ENCODE measurements at places on chromosomes 1 and 21.
A peak's percentile ranks its signal among the peaks of the same experiment; 100 is the strongest.

- no peak for DNase-seq
Observed at GRCh38 chr1:62722796-62723195, 34.6 kb upstream of the DOCK7 start.

GRCh38 chr1:22326931-22327330 lies 124.7 kb upstream of the ZBTB40 start:
- DNase-seq = no peak

DNA sequence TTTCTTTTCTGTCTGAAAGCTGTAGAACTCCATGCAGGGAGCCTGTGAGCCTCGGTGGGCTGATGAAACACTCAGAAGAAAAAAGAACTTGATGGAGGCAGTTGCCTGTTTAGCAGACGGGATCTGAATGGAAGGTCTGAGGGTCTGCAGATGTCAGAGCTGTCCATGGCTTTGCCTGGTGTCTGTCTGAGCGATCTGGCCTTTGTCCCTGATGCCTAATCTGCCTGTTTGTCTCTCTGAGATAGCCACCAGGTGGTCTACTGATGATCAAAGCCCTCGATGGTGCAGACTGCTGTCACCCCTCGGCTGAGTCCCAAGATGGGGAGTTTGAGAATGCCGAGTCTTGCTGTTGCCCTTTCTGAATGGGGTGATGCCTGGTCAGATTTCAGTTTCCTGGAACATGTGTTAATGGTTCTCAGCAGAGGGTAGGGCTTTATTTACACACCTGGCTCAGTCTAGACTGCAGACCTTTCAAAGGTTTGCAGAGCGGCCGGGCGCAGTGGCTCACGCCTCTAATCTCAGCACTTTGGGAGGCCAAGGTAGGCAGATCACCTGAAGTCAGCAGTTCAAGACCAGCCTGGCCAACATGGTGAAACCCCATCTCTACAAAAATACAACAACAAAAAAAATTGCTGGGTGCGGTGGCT lies 90.4 kb downstream of the KIF26B start:
- DNase-seq = no peak

DNA sequence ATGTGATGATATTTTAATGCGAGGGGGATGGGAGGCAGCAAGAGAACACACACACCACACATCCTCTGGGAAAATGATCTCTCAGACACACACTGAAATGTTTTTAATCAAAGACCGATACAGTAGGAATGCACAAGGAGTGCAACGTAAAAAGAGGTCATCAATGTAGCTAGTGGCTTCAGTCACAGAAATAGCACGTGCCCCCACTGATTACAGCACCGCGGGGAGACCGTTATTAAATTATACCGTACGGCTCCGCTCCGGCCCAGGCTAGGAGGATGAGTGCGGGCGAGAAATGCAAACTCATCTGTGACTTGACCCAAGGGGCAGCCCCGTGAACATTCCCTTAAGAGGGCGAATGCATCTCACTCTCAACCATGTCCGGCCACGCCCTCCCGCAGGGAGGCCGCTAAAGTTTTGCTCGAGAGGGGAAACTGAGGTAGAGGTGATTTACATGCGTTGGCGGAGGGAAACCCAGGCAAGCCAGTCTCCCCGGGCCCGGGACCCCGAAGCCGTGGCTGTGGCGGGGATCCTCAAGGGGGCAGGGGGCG lies 552 bp downstream of the UBR4 start:
- DNase-seq = no peak

DNA sequence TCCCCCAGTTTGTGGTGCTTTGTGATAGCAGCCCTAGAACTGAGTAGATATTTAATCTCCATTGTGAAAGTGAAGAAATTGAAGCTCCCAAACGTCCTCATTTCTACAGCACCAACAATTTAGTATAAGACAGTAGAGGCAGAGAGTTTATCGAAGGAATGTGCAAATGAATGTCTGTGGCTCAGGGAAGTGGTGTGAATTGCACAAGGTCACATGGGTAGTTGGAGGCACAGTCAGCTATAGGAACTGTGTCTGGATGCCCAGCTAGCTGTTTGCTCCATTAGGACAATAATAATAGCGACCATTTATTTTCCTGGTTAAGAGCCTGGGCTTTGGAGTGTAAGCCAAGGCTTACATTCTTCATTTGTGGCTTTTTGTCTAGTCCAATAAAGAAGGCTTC lies 144.4 kb upstream of the USP24 start:
- no peak for DNase-seq

- DNase-seq = no peak
Observed at GRCh38 chr1:223500560-223501425, 107.6 kb downstream of the CCDC185 start.

- DNase-seq = peak; percentile 16
Observed at GRCh38 chr1:207962716-207963426, 51.9 kb upstream of the CD34 start.

DNA sequence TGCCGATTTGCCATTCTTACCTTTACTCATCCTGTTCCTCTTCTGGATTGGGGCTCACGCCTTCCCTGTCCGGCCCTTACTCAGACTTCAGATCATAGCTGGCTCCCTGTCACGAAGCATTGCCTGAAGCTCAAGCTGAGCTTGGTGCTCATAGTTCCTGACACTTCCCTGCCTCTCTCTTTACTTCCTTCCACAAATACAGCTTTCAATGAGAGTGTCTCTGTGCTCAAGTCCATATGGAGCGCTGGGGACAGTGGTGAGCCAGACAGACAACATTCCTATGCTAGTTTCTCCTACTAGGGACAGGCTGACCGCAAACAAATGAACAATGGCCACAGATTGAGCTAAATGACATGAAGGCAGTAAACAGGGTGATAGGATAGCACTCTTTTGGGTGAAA lies 38.1 kb downstream of the HHAT start:
- no peak for DNase-seq

DNA sequence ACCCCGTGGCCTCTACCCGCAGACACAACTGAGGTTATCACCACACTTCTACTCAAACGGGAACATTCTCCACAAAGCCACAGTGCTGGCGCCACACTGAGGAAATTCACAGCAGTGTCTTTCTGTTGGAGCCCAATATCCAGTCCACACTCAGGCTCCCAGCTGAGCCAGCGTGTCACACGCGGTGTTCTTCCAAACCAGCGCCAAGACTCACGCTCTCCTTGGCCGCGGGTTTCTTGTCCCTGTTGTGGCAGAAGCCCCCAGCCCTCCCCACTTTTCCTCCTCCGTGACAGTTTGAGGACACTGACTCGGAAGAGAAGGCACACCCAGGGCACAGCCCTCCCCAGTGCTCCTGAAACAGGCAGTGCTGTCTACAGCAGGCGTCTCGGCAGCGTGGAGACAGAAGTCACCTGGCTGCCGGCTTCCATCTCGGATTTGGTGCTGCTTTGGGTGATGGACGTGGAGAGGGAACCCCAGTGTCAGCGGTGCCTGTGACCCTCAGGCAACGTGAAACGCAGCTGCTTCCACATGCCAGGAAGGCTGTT lies 35.4 kb upstream of the AGPAT3 start:
- DNase-seq = peak; percentile 38

DNA sequence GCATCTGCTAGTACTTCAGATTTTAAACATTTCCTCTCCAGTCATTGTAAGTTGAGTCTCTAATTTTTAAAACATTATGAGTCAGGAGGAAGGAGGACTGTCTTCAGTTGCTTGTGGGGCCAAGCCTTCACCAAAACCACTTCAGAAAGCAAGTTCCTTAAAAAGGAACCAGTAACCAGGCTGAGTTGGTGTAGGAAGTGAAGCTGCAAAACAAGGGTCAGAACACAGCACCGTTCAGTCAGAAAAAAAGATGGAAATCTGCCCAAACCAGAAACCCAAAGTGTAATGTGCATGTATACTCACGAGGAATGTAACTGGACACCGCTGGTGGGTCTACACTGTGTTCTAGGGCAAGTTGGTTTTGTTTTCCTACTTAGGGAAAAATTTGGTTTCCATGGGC lies 402.1 kb downstream of the SETD4 start:
- no peak for DNase-seq

DNA sequence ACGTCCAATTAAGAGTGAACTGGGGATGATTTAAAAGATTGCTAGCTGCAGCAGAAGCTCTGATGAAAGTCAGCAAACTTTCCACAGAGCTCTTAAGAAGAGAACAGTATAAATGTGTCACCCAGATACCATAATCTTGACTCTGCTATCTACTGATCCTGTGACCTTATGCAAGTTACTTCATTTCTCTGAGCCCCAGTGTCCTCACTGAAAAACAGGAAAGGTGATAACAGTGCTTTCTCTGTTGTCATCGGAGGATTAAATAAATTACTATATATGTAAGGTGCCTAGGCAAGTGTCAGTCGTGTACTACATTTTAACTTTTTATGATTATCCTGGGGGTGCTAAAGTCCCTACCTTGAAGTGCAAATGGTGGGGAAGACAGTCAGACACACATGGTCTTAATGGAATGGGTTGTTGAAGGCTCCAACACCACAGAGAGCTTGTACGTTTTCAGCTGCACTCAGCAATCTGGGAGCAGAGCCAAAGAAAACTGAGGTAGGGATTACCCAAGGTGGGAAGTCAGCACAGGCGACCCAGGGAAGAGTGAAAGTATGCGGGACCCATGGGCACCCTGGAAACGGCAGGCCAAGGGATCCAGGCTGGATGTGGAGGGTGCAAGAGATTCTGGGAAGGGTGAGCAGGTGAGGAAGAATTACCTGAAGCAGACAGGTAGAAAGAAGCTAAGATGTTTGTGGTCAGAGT lies 82.8 kb downstream of the DTL start:
- DNase-seq = no peak

GRCh38 chr1:157484573-157484972 lies 67.7 kb downstream of the FCRL5 start:
- no peak for DNase-seq

- DNase-seq = no peak
Observed at GRCh38 chr1:14607295-14607694, 8.8 kb downstream of the KAZN start.

DNA sequence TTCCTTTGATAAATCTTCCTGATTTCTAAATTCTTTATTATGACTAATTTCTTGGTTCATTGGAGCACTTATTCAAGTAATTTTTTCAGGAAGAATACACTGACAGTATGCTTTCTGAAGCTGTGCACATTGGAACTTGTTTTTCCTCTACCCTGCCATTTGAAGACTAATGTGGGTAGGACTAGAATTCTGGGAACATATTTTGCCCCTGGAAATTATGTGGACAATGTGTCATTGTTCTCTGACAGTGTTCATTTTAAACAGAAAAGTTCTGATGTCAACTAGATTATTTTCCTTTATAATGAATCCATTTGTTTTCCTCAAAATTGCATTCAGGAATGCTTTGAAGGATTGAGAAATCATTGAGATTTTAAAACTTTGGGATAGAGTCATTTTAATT lies 34.8 kb upstream of the ST6GALNAC5 start:
- no peak for DNase-seq

DNA sequence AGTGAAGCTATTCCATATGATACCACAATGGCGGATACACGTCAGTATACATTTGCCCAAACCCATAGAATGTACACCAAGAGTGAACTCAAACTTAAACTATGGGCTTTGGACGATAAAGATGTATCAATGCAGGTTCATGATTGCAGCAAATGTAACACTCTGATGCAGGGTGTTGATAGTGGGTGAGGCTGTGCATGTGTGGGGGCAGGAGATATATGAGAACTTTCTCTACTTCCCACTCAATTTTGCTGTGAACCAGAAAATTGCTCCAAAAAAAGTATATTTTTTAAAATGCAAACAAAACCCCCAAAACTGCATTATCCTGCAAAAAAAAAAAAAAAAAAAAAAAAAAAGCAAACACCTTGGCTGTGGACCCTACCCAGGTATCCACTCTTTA lies 3.4 kb downstream of the ATP1A2 start:
- no peak for DNase-seq

GRCh38 chr1:165456114-165456513 lies 11.2 kb upstream of the RXRG start:
- no peak for DNase-seq

GRCh38 chr1:171107262-171107940 lies 16.7 kb downstream of the FMO3 start:
- DNase-seq = no peak

- no peak for DNase-seq
Observed at GRCh38 chr1:61259379-61260148, 177.2 kb downstream of the NFIA start.

GRCh38 chr1:87928623-87929022 lies 599.9 kb downstream of the LMO4 start:
- DNase-seq = no peak

DNA sequence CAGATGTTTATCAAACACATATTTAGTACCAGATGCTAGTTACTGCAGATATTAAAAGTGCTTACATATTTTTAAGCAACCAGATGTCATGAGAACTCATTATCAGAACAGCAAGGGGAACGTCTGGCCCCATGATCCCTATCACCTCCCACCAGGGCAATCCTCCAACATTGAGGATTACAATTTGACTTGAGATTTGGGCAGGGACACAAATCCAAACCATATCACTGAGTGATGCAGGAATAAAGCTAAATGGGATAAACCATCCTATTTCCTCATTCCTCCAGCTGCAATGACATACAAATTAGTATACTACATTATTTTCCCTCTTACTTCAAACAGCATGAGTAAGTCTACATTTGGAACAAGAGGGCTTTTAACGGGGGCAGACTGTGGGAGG lies 3.1 kb upstream of the KCNK2 start:
- DNase-seq = no peak

DNA sequence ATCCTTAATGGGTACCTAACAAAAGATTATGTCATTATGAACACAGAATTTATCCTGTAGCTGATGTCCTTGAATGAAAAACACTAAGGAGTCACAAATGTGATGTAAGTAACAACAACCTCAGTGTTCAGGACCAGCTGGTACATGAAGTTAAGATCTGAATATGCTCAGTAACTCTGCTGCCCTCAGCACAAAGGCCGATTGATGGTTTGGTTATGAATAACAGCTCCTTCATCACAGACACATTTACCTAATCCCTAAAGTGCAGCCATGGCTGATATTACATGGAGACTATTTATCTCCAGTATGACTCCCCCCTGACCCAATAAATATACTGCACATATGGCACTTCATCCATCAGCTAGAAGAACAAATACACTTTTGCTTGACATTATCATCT lies 75.2 kb downstream of the PLPPR5 start:
- no peak for DNase-seq

DNA sequence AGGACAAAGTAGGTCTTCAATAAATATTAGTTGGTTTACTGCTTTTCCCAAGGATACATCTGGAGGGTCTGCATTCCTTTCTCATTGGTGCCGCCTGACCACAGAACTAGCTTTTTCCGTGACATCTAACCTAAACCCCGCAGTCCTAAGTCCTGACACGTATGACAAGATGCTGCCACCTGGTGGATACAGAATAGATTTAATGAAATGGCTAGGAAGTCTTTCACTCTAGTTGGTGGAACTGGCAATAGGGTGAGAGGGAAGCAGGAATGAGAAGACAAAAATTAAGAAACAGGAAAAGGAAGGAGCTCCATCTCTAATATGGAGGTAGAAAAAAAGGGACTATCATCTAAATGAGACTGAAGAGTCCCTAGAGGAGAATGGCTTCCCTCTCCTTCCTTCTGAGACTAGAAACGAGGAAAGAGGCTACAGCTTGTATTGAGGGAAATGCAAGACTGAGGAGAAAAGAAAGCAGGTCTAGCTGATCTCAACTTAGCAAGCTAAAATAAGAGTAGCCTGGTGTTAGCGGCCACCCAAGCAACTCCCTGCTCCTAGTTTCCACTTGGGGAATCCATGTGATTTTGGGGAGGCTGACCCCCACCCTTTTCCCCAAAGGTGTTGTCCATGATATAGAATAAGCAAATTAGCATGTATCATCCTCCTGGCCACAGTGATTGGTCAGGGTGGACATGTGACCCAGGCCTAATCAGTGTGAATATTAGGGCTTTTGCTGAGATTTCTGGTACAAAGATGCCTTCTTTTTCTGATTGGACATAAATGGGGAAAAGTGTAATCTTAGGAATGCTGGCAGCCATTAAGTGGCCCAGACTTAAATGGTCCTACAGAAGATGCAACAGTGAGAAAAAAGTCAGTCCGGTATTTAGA lies 5.9 kb downstream of the RFX5 start:
- DNase-seq = no peak
